ENCODE measurements at places on chromosomes 3 and 15. TPM values are rescaled to one million over a fixed set of nuclear protein-coding genes. Genes with fewer than 3 reads are reported as not detected.

The SLC6A1 gene
- 1.3 TPM for polyA plus RNA-seq

The RASGRF1 gene
- 0.61 TPM for polyA plus RNA-seq

The CPNE9 gene
- 0.73 TPM for polyA plus RNA-seq

The TMF1 gene
- 43.3 TPM for polyA plus RNA-seq

The PLD1 gene
- polyA plus RNA-seq = 87.6 TPM

The CKMT1A gene
- 13.0 TPM for polyA plus RNA-seq

The PTX3 gene
- polyA plus RNA-seq = 9.2 TPM

The TTLL3 gene
- 97.4 TPM for polyA plus RNA-seq

The GOLGA8T gene
- 0.75 TPM for polyA plus RNA-seq

The TRAT1 gene
- polyA plus RNA-seq = 1.2 TPM

The GABRG3 gene
- 0.57 TPM for polyA plus RNA-seq

The HYAL2 gene
- polyA plus RNA-seq = 37.2 TPM

The SLC9C1 gene
- polyA plus RNA-seq = 0.33 TPM

The TGM5 gene
- 0.03 TPM for polyA plus RNA-seq

The KBTBD13 gene
- polyA plus RNA-seq = 0.04 TPM

The MEX3B gene
- 5.9 TPM for polyA plus RNA-seq

The ZNF445 gene
- 18.4 TPM for polyA plus RNA-seq

The HCLS1 gene
- polyA plus RNA-seq = 16.4 TPM

The IGDCC3 gene
- 1.6 TPM for polyA plus RNA-seq

The THOC7 gene
- polyA plus RNA-seq = 72.3 TPM

The DUOX2 gene
- 0.04 TPM for polyA plus RNA-seq

The MNS1 gene
- 5.0 TPM for polyA plus RNA-seq

The SRGAP3 gene
- 6.5 TPM for polyA plus RNA-seq

The GABRB3 gene
- 5.1 TPM for polyA plus RNA-seq

The PP2D1 gene
- polyA plus RNA-seq = 0.39 TPM

The ACKR2 gene
- polyA plus RNA-seq = 2.6 TPM

The MCTP2 gene
- polyA plus RNA-seq = 18.7 TPM

The DNAH12 gene
- polyA plus RNA-seq = 0.51 TPM

The ITIH3 gene
- 5.3 TPM for polyA plus RNA-seq

The NEK11 gene
- 10.5 TPM for polyA plus RNA-seq

The PLA2G4E gene
- 0.43 TPM for polyA plus RNA-seq

The SEMA5B gene
- polyA plus RNA-seq = 5.4 TPM

The GP9 gene
- 0.18 TPM for polyA plus RNA-seq

Measured in large intestine (tissue), 12 donors.